ENCODE measurements at places on chromosomes 11 and 22. TPM values are rescaled to one million over a fixed set of nuclear protein-coding genes. Genes with fewer than 3 reads are reported as not detected.

The MMP13 gene
- total RNA-seq, result not detected

The APOA1 gene
- total RNA-seq, result 22.9 TPM

The TIMM10B gene
- 25.9 TPM for total RNA-seq

The KRTAP5-1 gene
- not detected for total RNA-seq

- H3K27me3 ChIP-seq, result no peaks in the 10 kb centered on the region
- no peak for DNase-seq
- H3K27ac ChIP-seq, result no peak overlapping the region
- H3K36me3 ChIP-seq, result peaks cover 21% of the 10 kb centered on the region
- no peak overlapping the region for H3K4me3 ChIP-seq
- H3K4me1 ChIP-seq, result peaks cover 30% of the 10 kb centered on the region
Measured at GRCh38 chr22:21980547-21980946, 2.0 kb downstream of the TOP3B start.

Data from stomach (tissue), 19 donors.